ENCODE measurements at places on chromosomes 16 and 17.
A peak's percentile ranks its signal among the peaks of the same experiment; 100 is the strongest.

GRCh38 chr16:72902206-72902605 is 145.7 kb downstream of the ZFHX3 start:
- DNase-seq, result no peak
- no peak overlapping the region for H3K4me3 ChIP-seq
- H3K4me1 ChIP-seq, result no peaks in the 10 kb centered on the region
- H3K36me3 ChIP-seq, result no peaks in the 10 kb centered on the region

DNA sequence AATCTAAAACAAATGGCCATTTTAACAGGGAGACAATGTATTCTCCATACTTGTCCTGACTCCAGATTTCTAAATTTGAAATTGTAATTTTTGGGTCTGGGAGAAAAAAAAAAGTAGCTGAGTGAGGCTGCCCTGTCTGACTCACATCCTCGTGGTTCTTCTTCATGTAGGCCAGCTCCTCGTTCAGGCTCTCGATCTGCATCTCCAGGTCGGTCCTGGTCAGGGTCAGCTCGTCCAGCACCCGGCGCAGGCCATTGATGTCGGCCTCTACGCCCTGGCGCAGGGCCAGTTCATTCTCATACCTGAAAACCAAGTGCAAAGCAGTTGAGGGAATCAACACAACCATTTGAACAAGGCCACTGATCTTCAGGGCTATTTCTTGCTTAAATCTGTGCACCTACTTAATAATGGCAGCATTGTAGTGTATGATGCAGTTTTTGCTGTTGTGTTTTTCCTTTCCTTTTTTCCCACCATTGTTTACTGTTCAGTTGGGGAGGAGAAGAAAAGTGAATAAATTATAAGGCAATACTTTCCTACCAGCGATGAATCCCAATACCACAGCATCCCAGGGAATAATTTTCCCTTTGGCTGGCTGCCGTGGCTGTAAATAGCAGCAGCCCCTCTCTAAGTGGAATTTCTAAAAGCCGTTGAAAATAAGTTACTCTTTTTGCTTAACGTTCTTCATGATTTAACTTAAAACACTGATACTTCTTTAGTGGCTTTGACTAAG is 2.2 kb downstream of the KRT12 start:
- H3K4me3 ChIP-seq, result no peak overlapping the region
- DNase-seq, result no peak
- H3K4me1 ChIP-seq, result no peaks in the 10 kb centered on the region

DNA sequence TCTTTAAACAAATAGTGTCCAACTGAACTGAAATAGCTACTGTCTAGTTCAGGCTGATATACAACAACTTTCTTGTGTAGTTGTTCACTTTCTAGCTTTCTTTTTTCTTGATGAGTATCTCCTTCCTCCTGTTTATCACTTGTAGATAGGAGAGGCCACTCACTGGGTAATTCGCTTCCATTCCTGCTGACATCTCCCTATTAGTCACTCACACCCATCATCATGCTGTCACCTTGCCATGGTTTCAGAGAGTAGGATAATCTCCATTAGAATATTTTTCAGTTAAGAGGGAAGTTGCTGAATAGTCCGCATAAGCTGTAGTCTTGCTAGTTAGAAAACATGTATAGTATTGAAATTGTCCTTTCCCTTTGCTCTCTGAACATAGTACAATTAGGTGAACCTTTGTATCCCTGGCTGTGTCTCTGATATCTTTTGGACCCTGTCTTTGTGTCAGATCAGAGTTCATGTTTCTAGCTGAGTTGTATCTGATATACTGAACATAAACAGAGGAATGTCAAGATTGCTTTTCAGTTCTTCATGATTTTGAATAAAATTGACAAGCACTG is 64.4 kb upstream of the RASL10B start:
- peaks cover 10% of the 10 kb centered on the region for H3K36me3 ChIP-seq
- no peaks in the 10 kb centered on the region for H3K27me3 ChIP-seq
- H3K4me1 ChIP-seq, result no peaks in the 10 kb centered on the region

DNA sequence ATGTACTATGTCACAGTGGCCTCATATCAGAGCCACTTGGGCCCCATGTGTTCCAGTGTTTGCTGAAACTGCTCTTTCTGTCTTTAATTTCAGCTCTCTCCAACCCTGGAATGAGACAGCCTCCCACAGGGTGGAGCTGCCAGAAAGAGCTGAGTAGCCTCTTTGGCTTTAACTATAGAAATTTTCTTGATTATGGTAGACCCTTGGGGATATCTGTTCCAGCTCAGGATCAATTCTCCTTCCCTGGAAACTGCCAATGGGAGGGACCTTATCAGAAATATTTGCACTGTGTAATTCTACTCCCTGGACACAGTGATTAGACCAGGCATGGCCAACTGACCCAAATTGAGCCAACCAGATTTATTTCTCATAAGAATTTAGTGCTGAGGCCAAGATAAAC is 39.0 kb upstream of the KDM8 start:
- no peak for DNase-seq
- H3K4me3 ChIP-seq, result no peak overlapping the region
- no peaks in the 10 kb centered on the region for H3K4me1 ChIP-seq

- no peaks in the 10 kb centered on the region for H3K27me3 ChIP-seq
- DNase-seq, result no peak
- peak overlapping the region; percentile 44 for H3K27ac ChIP-seq
- H3K4me1 ChIP-seq, result peaks cover 18% of the 10 kb centered on the region
- H3K36me3 ChIP-seq, result peaks cover 52% of the 10 kb centered on the region
- peak overlapping the region; percentile 70 for H3K4me3 ChIP-seq
These were observed 709 bp upstream of the MRPL28 start for GRCh38 chr16:370979-371514.

- peaks cover 10% of the 10 kb centered on the region for H3K27me3 ChIP-seq
- H3K36me3 ChIP-seq, result no peaks in the 10 kb centered on the region
- no peak overlapping the region for H3K27ac ChIP-seq
- no peaks in the 10 kb centered on the region for H3K4me1 ChIP-seq
- no peak overlapping the region for H3K4me3 ChIP-seq
- DNase-seq, result no peak
These were observed 11.3 kb downstream of the TBX4 start for GRCh38 chr17:61463316-61464129.

DNA sequence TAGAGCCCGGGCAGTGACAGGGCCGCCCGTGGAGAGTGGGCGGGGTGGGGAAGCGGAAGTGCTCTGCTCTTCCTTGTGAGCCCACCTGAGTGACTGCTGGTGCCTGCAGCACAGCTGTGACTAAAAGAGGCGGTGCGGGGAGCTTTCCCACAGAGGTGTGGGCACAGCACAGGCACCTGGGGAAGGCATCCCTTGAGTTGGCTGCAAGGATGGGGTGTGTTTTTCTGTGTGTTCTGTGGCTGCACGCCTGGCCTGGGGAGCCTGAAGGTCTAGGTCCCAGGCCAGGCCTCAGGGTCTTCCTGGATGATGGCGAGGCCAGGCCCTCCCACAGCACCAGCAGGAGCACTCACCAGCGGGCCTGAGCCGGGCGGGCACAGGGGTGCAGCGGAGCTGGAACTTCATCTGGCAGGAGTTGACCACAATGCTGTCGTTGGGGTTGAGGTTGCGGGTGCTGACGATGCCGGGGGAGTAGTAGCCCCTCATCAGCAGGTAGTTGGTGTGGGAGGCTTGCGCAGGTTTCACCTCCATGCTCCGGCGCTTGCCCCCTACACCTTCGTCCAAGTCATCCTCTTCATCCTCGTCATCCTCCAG is 67.1 kb downstream of the IL21R start:
- no peaks in the 10 kb centered on the region for H3K27me3 ChIP-seq
- H3K36me3 ChIP-seq, result peaks cover 70% of the 10 kb centered on the region
- no peak for DNase-seq
- no peaks in the 10 kb centered on the region for H3K4me1 ChIP-seq
- no peak overlapping the region for H3K4me3 ChIP-seq

- no peaks in the 10 kb centered on the region for H3K27me3 ChIP-seq
- H3K4me1 ChIP-seq, result peaks cover 48% of the 10 kb centered on the region
- H3K4me3 ChIP-seq, result peak overlapping the region; percentile 76
- H3K27ac ChIP-seq, result peak overlapping the region; percentile 100
- peak; percentile 62 for DNase-seq
These were observed 1.0 kb downstream of the PER1 start for GRCh38 chr17:8151120-8151640.

- no peaks in the 10 kb centered on the region for H3K27me3 ChIP-seq
- no peaks in the 10 kb centered on the region for H3K36me3 ChIP-seq
- H3K4me1 ChIP-seq, result no peaks in the 10 kb centered on the region
- DNase-seq, result no peak
- no peak overlapping the region for H3K4me3 ChIP-seq
These were observed 1.5 kb upstream of the KRTAP3-1 start for GRCh38 chr17:41010441-41010840.

DNA sequence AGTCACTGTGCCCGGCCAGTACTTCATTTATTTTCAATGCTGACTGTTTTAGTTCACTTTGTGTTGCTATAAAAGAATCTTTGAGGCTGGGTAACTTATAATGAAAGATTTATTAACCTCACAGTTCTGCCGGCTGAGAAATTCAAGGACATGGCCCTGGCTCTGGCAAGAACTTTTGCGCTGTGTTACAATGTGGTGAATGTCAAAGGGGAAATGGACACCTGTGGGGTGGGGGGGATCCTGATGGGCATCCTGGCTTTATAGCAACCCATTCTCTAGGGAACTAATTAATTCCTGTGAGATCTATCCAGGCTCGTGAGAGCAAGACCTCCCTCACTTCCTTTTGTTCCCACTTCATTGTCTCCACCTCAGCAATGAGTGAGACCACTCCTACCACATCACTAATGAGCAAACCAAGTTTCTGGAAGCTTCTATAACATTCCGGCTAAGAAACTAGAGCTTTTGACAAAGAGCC is 17.1 kb upstream of the CDH3 start:
- H3K36me3 ChIP-seq, result no peaks in the 10 kb centered on the region
- no peak for DNase-seq
- H3K4me3 ChIP-seq, result no peak overlapping the region
- H3K27me3 ChIP-seq, result no peaks in the 10 kb centered on the region

- H3K4me3 ChIP-seq, result no peak overlapping the region
- DNase-seq, result no peak
- H3K4me1 ChIP-seq, result peaks cover 4% of the 10 kb centered on the region
- no peaks in the 10 kb centered on the region for H3K27me3 ChIP-seq
These were observed 62.7 kb downstream of the TEX2 start for GRCh38 chr17:64200080-64201032.

DNA sequence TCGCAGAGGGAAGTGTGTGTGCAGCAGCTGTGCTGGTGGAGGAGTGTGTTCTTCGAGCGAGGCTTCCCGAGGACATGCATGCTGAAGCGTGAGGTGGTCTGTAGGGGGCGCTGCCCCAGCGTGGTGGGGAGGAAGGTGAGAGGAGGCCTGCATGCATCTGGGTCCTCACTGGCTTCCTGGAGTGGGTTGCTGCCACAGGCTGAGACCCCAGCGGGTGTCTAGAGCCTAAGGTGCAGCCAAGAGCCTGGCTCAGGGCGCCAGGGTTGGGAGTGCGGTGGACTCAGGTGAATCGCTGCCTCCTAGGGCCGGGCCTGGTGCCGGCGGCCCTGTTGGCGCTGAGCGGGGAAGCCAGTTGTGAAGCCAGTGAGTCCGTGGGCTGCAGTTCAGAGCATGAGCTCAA is 7.5 kb upstream of the HSD3B7 start:
- no peaks in the 10 kb centered on the region for H3K4me1 ChIP-seq
- H3K36me3 ChIP-seq, result peaks cover 61% of the 10 kb centered on the region
- no peak overlapping the region for H3K4me3 ChIP-seq
- DNase-seq, result no peak
- no peak overlapping the region for H3K27ac ChIP-seq
- H3K27me3 ChIP-seq, result no peaks in the 10 kb centered on the region

- no peaks in the 10 kb centered on the region for H3K4me1 ChIP-seq
- no peak for DNase-seq
- no peaks in the 10 kb centered on the region for H3K36me3 ChIP-seq
- H3K4me3 ChIP-seq, result no peak overlapping the region
These were observed 16.5 kb upstream of the CMTM4 start for GRCh38 chr16:66713076-66713475.

DNA sequence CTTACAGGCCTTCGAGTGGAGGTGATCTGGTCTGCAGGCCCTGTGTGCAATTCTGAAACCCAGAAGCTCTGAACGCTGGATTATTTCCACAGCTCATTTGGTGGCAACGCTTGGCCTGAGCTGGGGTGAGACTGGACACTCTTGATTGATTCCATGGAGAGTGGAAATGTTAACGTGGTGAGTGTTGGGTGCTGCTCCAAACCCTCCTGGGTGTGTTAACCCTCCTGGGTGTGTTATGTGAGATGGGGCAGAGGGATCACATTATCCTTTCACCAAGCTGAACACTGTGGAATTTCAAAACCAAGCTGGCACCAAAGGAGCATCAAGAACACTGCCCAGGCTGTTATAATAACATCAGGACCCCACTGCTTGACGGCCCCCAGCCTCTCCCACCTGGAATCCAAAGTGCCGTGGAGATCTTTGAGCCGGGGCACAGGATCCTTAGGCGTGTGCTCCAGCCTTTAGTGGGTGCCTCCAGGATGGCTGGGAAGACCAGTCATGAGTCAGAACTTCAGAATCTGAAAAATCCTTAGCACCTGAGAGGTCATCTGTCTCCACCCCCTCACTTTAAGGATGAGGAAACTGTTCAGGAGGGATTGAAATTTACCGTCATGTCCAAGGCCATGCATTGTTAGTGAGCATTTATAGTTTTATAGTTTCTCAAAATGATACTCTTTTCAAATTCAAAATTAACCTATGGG is 75.0 kb downstream of the RPTOR start:
- H3K36me3 ChIP-seq, result no peaks in the 10 kb centered on the region
- H3K4me3 ChIP-seq, result no peak overlapping the region
- H3K27me3 ChIP-seq, result no peaks in the 10 kb centered on the region
- no peak overlapping the region for H3K27ac ChIP-seq
- H3K4me1 ChIP-seq, result peaks cover 4% of the 10 kb centered on the region

- H3K4me1 ChIP-seq, result peaks cover 5% of the 10 kb centered on the region
- no peak for DNase-seq
- no peak overlapping the region for H3K27ac ChIP-seq
- H3K4me3 ChIP-seq, result no peak overlapping the region
- no peaks in the 10 kb centered on the region for H3K36me3 ChIP-seq
These were observed 14.4 kb downstream of the SYCE1L start for GRCh38 chr16:77213542-77214106.

GRCh38 chr16:66605979-66606751 is 1.7 kb downstream of the CMTM3 start:
- H3K27ac ChIP-seq, result peak overlapping the region; percentile 80
- peaks cover 9% of the 10 kb centered on the region for H3K4me1 ChIP-seq
- peaks cover 12% of the 10 kb centered on the region for H3K36me3 ChIP-seq

GRCh38 chr17:2090804-2091534 is 36.1 kb downstream of the HIC1 start:
- peaks cover 66% of the 10 kb centered on the region for H3K4me1 ChIP-seq
- no peak for DNase-seq

GRCh38 chr16:68350813-68351350 is 40.1 kb downstream of the PRMT7 start:
- no peak for DNase-seq
- no peaks in the 10 kb centered on the region for H3K4me1 ChIP-seq
- no peaks in the 10 kb centered on the region for H3K27me3 ChIP-seq
- no peak overlapping the region for H3K27ac ChIP-seq

GRCh38 chr16:9780831-9781230 is 401.4 kb downstream of the GRIN2A start:
- no peaks in the 10 kb centered on the region for H3K36me3 ChIP-seq
- H3K27me3 ChIP-seq, result no peaks in the 10 kb centered on the region
- H3K4me3 ChIP-seq, result no peak overlapping the region
- no peak overlapping the region for H3K27ac ChIP-seq
